ENCODE measurements at places on chromosomes 7 and 10. TPM values are rescaled to one million over a fixed set of nuclear protein-coding genes. Genes with fewer than 3 reads are reported as not detected.

- no peak overlapping the region for H3K27ac ChIP-seq
- H3K4me3 ChIP-seq, result no peak overlapping the region
- no peak for DNase-seq
Observed at GRCh38 chr7:119482671-119483070, 790.3 kb upstream of the KCND2 start.

GRCh38 chr7:36262309-36263094 lies 109.4 kb downstream of the EEPD1 start:
- no peaks in the 10 kb centered on the region for H3K27me3 ChIP-seq
- H3K4me3 ChIP-seq, result no peak overlapping the region
- peak overlapping the region; percentile 27 for H3K27ac ChIP-seq
- DNase-seq, result no peak

DNA sequence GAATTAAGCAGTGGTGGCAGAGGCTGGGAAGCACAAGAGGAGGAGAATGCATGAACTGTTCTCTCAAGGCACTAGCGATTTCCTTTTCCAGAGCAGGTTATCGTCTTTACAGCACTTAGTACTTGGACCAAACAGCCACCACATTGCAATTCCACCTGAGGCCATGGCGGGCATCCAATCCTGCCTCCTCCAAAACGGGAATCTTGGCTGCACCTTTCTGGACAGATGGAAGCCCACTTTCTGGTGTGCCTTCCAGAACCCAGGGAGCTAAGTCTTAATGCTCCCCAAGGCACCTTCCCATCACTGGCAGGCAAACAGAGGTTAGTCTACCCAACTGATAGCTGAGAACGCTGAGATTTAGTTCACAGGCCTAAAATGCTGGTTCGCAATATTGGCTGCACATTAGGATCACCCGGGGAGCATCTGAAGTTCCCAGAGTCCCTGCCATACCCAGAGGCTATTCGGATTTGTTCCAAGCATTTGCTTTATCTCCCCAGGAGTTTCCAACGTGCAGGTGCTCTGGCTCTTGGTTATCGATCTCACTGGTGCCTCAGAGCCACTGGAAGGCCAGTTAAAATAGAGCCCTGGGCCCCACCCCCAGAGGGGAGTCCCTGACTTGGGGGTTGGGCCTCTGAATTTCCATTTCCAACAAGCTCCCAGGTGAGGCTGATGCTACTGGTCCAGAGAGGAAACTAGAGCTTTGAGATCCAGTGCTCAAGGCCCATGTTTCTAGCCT lies 62.2 kb downstream of the KCNMA1 start:
- no peak overlapping the region for H3K27ac ChIP-seq
- DNase-seq, result no peak
- no peak overlapping the region for H3K4me3 ChIP-seq
- H3K36me3 ChIP-seq, result no peaks in the 10 kb centered on the region
- no peaks in the 10 kb centered on the region for H3K27me3 ChIP-seq

DNA sequence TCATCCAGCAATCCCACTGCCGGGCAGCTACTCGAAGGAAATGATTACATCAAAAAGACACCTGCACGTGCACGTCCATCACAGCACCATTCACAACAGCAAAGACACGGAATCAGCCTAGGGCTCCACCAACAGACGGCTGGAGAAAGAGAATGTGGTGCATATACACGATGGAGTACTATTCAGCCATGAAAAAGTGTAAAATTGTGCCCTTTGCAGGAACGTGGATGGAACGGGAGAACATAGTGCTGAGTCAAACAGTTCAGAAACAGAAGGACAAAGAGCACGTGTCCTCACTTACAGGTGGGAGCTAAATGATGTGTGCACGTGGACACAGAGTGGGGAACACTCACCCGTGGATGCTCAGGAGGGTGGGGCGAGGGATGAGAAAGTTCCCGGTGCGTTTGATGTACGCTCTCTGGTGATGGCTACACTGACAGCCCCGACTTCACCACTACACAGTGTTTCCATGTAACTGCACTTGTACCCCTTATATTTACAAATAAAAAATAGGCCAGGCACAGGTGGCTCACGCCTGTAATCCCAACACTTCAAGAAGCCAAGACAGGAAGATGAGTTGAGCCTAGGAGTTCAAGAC lies 92.0 kb downstream of the PDGFA start:
- H3K4me3 ChIP-seq, result no peak overlapping the region
- no peaks in the 10 kb centered on the region for H3K36me3 ChIP-seq
- H3K4me1 ChIP-seq, result no peaks in the 10 kb centered on the region
- H3K27me3 ChIP-seq, result no peaks in the 10 kb centered on the region
- DNase-seq, result no peak

DNA sequence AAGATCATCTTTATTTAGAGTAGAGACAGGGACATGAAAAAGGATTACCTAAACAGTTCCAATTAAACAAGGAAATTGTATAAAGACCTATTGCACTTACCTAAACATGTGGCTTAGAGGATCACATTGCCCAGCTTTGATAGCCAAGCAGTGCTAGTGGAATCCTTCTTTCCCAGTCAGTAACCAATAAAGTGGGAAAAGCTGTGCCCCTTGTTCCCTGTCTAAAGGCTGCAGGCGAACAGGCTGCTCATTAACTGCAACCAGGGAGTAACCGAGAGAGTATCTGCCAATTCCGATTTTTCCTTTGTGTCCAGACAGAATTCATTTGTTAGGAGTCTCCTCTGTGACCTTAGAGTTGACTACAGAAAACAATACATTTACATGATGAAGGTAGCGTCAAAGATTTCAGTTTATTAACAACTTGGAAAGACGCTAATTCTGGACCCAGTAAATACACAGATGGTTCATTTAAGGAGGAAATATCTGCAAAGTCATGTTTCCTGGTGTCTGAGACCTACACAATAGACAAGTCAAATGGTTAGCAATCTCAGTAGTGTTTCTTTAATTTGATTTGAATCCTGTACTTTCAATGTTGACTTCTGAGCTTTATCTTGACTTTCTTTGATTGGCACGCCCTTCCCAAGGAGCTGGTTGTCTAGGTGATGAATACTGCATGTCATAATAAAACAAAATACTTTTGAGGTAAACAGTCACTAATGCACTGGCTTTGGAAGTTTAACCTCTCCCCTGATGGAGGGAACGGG lies 57.3 kb upstream of the MET start:
- DNase-seq, result no peak
- H3K4me3 ChIP-seq, result no peak overlapping the region
- no peak overlapping the region for H3K27ac ChIP-seq
- peaks cover 15% of the 10 kb centered on the region for H3K27me3 ChIP-seq
- peaks cover 7% of the 10 kb centered on the region for H3K4me1 ChIP-seq

GRCh38 chr10:35004651-35005050 lies 85.5 kb downstream of the CUL2 start:
- DNase-seq, result no peak
- no peaks in the 10 kb centered on the region for H3K36me3 ChIP-seq
- H3K27ac ChIP-seq, result no peak overlapping the region

GRCh38 chr10:108582387-108582786 lies 1340.9 kb downstream of the XPNPEP1 start:
- H3K4me3 ChIP-seq, result no peak overlapping the region
- no peaks in the 10 kb centered on the region for H3K36me3 ChIP-seq
- H3K4me1 ChIP-seq, result no peaks in the 10 kb centered on the region
- no peaks in the 10 kb centered on the region for H3K27me3 ChIP-seq
- H3K27ac ChIP-seq, result no peak overlapping the region
- no peak for DNase-seq

- no peaks in the 10 kb centered on the region for H3K4me1 ChIP-seq
- no peaks in the 10 kb centered on the region for H3K36me3 ChIP-seq
- H3K27ac ChIP-seq, result no peak overlapping the region
- H3K27me3 ChIP-seq, result peaks cover 50% of the 10 kb centered on the region
Observed at GRCh38 chr7:101402081-101402779, 39.6 kb downstream of the COL26A1 start.

- peaks cover 13% of the 10 kb centered on the region for H3K4me1 ChIP-seq
- H3K27me3 ChIP-seq, result no peaks in the 10 kb centered on the region
- peak; percentile 88 for DNase-seq
- peak overlapping the region; percentile 78 for H3K27ac ChIP-seq
- H3K4me3 ChIP-seq, result no peak overlapping the region
Observed at GRCh38 chr7:867406-868188, 8.8 kb upstream of the GET4 start.

- H3K27ac ChIP-seq, result no peak overlapping the region
- H3K4me3 ChIP-seq, result no peak overlapping the region
- H3K36me3 ChIP-seq, result no peaks in the 10 kb centered on the region
- peaks cover 37% of the 10 kb centered on the region for H3K27me3 ChIP-seq
Observed at GRCh38 chr10:26571655-26572054, 125.8 kb upstream of the PDSS1 start.

GRCh38 chr7:32164341-32164996 lies 94.3 kb upstream of the PDE1C start:
- no peaks in the 10 kb centered on the region for H3K27me3 ChIP-seq
- DNase-seq, result peak; percentile 10
- no peaks in the 10 kb centered on the region for H3K36me3 ChIP-seq
- H3K4me3 ChIP-seq, result no peak overlapping the region
- H3K27ac ChIP-seq, result no peak overlapping the region
- H3K4me1 ChIP-seq, result no peaks in the 10 kb centered on the region

DNA sequence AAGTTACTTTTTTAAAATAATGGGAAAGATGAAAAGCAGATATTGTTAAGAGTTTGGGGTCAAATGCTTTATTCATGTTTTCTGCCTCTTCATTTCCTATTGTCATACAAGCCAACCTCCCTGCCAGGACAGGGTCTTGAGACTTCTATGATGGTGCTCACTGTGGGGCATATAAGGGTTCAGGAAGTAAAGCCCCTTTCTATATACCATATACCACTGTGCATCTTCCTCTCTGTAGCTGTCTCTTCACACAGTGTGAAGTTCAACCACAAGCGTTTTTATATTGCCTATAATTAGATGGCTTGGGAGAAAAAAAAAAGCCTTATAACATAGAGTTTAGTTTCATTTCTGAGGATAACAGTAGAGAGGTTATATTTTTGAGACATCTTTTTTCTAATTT lies 389.8 kb upstream of the SORCS1 start:
- no peaks in the 10 kb centered on the region for H3K4me1 ChIP-seq
- no peaks in the 10 kb centered on the region for H3K27me3 ChIP-seq
- no peaks in the 10 kb centered on the region for H3K36me3 ChIP-seq
- H3K27ac ChIP-seq, result no peak overlapping the region
- no peak overlapping the region for H3K4me3 ChIP-seq

DNA sequence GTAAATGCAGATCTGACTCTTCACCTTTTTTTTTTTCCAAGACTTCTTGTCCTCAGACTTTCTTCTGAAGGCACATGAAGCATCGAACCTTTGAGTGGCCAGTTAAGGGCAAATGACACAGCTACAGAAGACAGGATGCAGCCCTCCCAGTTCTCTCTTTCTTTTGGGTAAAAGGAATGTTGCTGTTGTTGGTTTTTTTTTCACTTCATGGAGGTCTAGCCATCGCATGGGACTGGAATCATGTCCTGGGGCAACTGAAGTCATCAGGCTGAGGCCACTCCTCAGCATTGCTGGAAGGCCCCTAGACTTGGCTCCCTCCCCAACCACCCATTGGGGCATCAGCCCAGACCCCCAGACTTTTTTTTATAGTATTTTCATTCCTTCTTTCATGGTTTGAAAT lies 896.5 kb downstream of the SORCS1 start:
- no peaks in the 10 kb centered on the region for H3K4me1 ChIP-seq
- DNase-seq, result no peak
- no peak overlapping the region for H3K4me3 ChIP-seq
- H3K27me3 ChIP-seq, result no peaks in the 10 kb centered on the region
- no peak overlapping the region for H3K27ac ChIP-seq

GRCh38 chr10:101906586-101907183 lies 63.1 kb upstream of the KCNIP2 start:
- no peak for DNase-seq
- no peak overlapping the region for H3K27ac ChIP-seq
- no peak overlapping the region for H3K4me3 ChIP-seq
- no peaks in the 10 kb centered on the region for H3K4me1 ChIP-seq
- peaks cover 4% of the 10 kb centered on the region for H3K36me3 ChIP-seq

DNA sequence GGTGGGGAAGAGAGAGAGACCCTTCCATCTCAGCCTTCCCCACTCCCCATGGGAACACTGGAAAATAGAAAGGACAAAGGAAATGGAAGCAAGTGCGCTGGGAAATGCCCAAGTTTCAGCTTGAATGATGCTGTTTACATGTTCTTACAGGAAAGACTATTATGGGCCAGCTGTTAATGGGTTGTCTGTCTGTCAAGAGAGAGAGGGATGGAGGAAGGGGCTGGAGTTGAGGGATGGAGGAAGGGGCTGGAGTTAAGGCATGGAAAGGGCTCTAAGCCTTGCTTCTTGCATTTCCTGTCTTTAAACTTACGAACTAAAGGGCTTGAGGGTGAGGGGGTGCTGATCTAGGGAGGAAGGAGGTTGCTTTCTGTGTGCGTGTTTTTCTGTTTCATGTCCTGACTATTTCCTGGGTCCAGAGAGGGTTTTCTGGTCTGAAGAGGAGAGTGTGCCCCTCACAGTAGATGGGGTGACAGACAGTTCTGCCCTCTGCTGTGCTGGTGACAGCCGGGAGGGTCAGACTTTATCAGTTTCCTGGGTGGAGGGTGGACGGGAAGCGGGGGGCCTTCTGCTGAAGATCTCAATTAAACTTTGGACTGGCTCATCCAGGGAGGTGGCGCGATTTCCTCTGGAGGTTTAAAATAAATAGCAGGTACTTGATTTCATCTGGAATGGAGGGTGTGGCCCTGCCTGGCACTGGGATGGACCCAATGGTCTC lies 30.5 kb downstream of the GRK5 start:
- H3K4me3 ChIP-seq, result no peak overlapping the region
- no peaks in the 10 kb centered on the region for H3K27me3 ChIP-seq
- H3K4me1 ChIP-seq, result peaks cover 57% of the 10 kb centered on the region
- no peak for DNase-seq

- H3K36me3 ChIP-seq, result no peaks in the 10 kb centered on the region
- no peak overlapping the region for H3K4me3 ChIP-seq
- peaks cover 11% of the 10 kb centered on the region for H3K4me1 ChIP-seq
- no peak for DNase-seq
- H3K27me3 ChIP-seq, result no peaks in the 10 kb centered on the region
- no peak overlapping the region for H3K27ac ChIP-seq
Observed at GRCh38 chr7:139883814-139884213, 54.8 kb downstream of the TBXAS1 start.

DNA sequence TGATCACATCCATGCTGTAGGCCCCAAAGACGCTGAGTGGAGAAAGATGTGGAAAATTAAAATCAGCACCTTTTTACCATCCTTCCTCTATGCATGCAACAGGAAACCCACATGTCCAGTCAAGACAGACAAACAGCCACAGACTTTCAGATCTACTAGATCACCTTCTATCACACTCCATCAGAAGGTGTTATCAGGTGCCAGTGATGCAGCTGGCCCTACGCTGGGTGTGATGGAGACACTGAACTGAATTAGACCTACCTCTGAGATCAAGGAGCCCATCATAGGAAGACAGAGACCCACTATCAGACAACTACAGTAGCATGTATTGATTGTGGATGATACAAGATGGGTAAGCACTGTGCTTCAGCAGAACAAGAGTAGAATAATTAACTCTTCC lies 15.5 kb downstream of the CYP3A4 start:
- no peaks in the 10 kb centered on the region for H3K36me3 ChIP-seq
- no peak overlapping the region for H3K27ac ChIP-seq
- H3K27me3 ChIP-seq, result no peaks in the 10 kb centered on the region

SORCS1 gene
- total RNA-seq, result 2.2 TPM

ENO4 gene
- 0.27 TPM for total RNA-seq

STAG3 gene
- 2.2 TPM for total RNA-seq

CCL24 gene
- total RNA-seq, result 2.2 TPM

CASTOR2 gene
- total RNA-seq, result 4.5 TPM

NOS3 gene
- 3.5 TPM for total RNA-seq

SUPV3L1 gene
- total RNA-seq, result 22.3 TPM

NEURL1 gene
- total RNA-seq, result 50.5 TPM

EN2 gene
- not detected for total RNA-seq

Measured in transverse colon (tissue), 4 donors.